ENCODE measurements at places on chromosomes 12 and 14.

DNA sequence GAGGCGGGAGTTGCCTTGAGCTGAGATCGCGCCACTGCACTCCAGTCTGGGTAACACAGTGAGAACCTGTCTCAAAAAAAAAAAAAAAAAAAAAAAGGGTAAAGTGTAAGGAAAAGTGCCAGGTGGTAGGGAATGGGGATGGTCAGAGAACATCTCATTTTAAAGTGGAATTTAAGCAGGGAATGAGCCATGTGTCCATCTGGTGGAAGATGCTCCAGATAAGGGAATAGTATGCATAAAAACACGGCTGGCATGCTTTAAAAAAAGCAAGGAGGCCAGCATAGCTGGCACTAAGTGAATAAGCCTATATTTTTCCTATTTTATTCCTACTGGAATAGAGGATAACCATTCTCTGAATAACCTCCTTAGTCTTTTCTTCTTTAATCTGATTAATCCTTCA, 33.7 kb downstream of the FAM186A start:
- no peak for DNase-seq

GRCh38 chr14:84064316-84065125, 1465.4 kb upstream of the FLRT2 start:
- DNase-seq: no peak

- no peak for DNase-seq
Observed at GRCh38 chr12:6120796-6121473, 3.5 kb downstream of the VWF start.

DNA sequence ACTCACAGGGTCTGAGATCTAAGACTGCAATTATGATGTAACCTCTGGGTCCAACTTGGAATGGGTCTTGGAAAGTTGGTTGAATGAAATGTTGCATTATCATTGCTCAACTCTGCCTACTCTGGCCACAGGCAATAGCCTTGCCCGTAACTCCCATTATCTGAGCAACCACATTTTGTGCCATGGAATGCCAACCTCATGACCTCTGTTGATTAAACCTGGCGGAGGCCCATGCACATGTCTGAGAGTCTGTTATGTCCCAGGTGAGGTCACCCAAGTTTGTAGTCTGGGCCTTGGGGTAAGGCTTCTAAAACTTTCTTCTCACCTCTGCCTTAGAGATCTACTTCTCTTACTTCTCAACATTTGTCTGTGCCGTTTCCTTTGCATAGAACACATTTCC, 140.9 kb downstream of the TBX5 start:
- no peak for DNase-seq

DNA sequence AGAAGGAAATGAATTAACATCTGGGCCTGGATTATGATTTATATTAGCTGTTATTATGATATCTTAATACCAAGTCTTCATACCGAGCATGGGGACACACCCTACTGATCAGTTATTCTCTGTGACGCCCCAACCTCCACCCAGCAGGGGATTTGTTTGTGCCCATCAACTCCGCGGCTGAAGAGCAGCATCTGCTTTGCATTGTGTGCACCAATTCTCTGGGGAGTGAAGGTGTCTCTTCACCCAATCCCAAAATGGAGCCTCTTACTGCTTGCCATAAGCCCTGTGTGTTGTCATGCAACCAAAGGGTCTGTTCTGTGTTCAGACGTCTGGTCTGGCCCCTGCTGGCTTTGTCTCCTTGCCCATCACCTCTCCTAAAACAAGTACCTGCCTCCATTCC, 25.4 kb downstream of the DHRS2 start:
- no peak for DNase-seq
